ENCODE measurements at places on chromosomes 2 and 18.
A peak's percentile ranks its signal among the peaks of the same experiment; 100 is the strongest.

GRCh38 chr18:78685250-78685979 is 294.2 kb upstream of the SALL3 start:
- no peak for DNase-seq

DNA sequence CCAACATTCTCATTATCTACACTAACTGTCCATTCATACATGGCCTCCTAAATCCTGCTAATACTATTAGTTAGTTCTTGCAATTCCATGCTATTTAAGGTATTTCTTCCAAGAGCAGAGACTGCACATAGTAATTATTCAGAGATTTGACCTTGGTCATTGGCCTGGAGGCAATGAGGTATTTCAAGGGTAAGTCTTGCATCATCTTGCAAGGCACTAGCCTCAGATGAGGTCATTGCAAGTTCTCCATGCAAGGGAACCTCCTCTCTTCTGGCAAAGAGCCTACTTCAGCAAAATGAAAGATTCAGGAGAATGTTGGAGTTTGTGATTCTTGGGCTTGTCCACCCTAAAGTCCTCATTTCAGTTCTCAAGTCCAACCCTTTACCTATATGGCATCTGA is 48.5 kb upstream of the IKZF2 start:
- no peak for DNase-seq

DNA sequence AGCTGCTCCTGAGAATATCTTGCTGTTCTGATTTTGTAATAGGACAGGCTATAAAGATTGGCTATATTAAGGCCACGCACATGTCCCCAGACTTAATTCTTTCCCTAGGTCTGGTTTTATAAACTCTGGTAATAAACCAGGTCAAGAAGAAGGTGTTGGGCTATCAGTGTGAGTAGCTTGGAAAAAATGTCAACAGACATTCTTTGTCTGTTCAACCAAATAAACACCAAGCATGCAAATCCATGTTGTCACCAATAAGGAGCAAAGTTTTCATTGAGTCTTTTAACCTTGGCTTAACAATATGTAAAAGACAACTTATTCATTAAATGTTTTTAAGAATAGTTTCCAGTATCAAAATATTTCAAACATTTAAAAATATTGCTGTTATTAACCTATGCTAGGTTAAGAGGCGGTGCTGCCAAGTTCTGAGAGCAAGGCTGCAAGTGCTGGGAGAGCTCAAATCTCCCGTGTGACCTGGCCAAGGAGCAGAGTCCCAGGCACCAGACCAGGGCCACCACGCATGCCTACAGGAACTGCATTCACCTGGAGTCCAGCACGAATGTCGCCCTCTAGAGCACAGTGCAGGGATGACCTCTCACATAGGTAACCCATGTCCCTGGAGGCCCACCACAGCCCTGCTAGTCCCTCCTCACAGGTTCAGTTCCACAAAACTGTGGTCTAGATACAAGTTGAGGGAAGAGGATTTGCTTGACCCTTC is 120.5 kb upstream of the POU3F3 start:
- no peak for DNase-seq

GRCh38 chr2:231713730-231714638 is 5.7 kb downstream of the PTMA start:
- peak; percentile 87 for DNase-seq

DNA sequence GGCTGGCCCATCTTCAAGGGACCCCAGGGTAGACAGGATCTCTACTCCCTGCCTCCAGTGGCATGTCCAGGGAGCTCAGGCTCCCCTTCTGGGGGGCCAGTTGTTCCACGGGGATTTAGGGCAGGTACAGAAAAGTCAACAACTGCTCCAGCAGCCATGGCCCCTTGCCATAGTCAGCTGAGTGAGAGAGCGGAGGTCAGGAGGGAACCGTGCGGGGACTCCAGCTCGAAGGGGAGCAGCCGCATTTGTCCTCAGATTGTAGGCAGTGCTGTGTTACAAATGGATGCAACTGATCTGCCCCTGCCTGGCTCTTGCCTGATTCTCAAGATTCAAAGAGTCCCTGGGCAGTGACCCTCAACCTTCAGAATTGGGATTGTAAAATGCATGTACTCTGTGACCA is 49.9 kb downstream of the ITGB1BP1 start:
- no peak for DNase-seq
